AG08396 (cell line): ENCODE measurements at places on chromosomes 12 and 14.

DNA sequence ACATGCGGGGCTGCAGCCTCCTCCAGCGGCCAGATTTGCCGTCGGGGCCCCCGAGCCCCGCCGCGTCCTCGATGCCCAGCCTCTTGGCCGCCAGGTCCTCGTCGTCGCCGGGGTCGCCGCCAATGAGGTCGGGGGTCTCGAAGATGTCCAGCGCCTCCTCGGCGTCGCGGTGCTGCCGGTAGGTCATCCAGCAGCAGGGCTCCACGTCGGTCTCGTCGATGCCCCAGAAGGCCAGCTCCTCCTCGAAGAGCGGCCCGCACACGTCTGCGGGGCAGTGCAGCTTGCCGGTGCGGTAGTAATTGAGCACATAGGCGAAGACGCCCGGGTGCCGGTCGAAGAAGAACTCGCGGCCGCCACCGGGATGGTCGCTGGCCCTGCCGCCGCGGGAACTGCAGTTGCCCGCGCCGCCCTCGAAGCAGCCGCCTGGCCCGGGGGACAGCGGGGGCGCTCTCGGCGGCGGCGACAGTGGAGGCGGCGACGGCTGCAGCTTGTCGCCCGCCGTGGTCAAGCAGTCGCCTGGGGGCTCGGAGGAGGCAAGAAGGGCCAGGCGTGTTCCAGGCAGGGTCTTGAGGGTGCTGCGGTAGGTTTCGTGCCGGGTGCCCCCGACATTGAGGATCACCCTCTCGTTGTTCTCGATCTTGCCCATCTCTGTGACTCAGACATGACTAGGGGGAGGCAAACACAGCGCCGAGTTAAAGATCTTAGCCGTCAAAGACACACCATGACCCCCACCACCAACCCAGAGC, 2.1 kb downstream of the KCNC2 start:
- DNase-seq = no peak

DNA sequence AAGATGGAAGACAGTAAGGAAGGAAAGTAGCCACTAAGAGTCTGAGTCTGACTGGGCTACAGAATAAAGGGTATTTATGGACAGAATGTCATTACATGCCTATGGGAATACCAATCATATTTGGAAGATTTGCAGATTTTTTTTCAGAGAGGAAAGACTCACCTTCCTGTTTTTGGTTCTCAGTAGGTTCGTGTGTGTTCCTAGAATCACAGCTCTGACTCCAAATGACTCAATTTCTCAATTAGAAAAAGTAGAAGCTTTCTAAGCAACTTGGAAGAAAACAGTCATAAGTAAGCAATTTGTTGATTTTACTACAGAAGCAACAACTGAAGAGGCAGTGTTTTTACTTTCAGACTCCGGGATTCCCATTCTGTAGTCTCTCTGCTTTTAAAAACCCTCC, 15.4 kb upstream of the PAPLN start:
- DNase-seq = peak; percentile 27

- DNase-seq = peak; percentile 47
Measured at GRCh38 chr12:88036353-88036965, 7.3 kb upstream of the C12orf50 start.

DNA sequence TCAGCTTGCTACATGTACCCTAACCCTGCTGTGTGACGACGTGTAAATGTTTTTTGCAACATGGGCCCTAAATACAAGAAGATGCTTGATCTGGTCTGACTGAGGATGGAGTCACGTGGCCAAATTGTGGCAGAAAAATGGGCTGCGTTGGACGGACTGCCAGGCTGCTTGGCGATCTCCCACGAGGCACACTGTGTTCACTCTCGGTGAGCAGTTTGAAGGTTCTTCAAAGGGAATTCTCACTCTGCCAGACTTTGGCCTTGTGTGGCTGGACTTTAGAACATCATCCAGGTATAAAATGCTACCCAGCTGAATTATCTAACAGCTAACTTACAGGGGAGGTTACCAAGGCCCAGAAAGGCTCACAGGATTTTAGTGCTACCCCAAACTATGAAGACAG, 85.1 kb downstream of the KDM2B start:
- no peak for DNase-seq

DNA sequence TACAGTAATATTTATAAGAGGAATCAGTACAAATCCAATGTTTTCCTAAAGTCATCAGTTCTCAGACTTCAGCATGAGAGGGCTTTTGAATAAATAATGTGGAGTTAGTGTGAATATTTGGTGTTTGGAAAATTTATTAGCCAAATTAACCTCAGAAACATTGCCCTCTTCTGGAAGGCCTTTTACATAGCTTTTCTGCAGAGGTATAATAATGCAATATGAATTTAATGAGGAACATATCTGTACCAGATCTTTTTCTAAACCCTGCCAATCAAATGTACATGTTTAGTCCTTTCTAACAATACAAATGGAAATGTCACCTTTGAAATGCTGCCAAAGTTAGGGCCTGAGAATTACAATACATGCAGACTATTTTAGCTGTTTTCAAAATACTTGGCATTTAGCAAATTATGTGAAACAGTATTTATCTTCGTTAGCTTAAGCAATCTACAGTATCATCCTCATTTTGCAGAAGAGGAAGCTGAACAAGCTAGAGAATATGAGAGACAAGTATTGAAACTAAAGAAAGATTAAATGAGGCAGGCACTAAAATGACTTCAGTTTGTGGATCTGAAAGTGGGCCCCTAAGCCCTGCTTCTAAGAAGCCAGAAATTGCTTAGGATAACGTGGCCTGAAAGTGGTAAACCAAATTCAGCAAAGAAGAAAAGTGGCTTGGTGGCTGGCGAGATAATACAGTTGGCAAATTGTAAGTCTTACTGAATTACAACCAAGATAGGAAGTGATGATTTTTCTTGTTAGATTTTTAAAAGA, 60.4 kb upstream of the MANSC4 start:
- no peak for DNase-seq

GRCh38 chr14:76146976-76147375, 4.7 kb upstream of the GPATCH2L start:
- DNase-seq = no peak

DNA sequence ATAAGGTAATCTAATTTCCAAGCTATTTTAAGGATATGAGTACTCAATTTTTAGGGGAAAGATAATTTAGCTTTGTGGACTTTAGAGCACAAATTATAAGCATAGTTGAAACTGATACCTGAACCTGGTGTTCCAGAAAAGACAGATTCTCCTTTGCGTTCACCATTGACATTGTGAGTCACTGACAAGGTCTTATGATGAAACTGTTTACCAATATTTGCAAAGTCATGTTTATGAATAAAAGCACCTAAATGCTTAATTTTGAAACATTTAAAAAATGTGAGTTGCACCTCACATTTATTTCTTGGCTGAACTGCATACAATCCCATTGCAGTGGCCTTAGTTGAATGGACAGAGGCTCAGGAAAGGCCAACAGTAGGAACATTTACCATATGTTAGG, 3.9 kb downstream of the BCAT1 start:
- DNase-seq = no peak

DNA sequence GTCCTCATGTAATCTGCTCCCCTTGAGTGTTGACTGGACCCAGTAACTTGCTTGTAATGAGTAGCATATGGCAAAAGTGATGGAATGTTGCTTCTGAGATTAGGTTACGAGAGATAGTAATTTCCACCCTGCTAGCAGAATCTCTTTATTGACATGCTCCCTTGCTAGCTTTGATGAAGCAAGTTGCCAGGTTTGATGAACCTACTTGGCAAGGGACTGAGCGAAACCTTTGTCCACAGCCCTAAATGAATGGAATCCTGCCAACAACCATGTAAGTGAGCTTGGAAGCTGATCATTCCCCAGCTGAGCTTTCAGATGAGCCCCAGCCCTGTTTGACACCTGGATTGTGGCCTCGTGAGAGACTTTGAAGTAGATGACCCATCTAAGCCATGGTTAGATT, 120.8 kb upstream of the PLXNC1 start:
- no peak for DNase-seq

GRCh38 chr12:41367726-41368405, 179.7 kb downstream of the PDZRN4 start:
- DNase-seq = no peak

GRCh38 chr14:34982421-34983147, at the start of gene SRP54:
TSS of gene SRP54 (plus strand) at chr14:34982992. CDS start at chr14:34996710, 13,718 bp downstream.
- DNase-seq = peak; percentile 97

DNA sequence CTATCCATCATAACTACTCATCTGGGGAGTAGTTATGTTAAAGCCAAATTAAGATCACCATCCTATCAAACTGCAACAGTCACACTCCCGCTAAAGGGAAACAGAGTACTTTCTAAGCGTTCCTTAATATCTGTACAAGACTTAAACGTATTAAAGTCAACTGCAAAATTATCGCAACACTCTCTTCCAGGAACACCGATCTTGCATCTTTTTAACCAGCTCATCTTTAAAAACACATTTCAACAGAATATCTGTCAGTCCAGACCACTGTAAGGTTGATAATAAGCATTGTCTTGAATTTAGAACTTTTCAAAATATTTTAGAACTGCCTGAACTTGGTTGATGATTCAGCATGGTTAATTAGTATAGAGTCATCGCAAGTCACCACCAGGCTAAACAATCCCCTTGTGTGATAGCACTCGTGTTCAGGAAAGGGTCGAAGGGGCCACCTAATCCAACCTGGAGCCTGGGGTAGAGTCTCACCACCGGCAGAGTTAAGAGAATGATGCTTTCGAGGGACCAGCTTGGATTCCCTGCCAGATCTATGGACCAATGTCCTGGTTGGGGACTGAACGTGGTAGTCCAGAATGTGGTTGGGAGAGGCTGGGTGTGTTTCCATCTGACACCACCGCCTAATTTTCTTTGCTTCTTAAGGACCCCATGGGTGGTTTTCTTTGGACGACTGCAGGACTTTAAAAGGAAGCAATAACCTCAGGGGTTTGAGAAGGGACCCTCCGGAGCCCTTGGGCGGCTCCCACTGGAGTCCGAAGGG, 890 bp downstream of the SPTLC2 start:
- DNase-seq = peak; percentile 43

- peak; percentile 16 for DNase-seq
Measured at GRCh38 chr14:78259831-78260230, 89.7 kb downstream of the NRXN3 start.

- no peak for DNase-seq
Measured at GRCh38 chr12:127494961-127495915, 771.7 kb upstream of the TMEM132C start.

DNA sequence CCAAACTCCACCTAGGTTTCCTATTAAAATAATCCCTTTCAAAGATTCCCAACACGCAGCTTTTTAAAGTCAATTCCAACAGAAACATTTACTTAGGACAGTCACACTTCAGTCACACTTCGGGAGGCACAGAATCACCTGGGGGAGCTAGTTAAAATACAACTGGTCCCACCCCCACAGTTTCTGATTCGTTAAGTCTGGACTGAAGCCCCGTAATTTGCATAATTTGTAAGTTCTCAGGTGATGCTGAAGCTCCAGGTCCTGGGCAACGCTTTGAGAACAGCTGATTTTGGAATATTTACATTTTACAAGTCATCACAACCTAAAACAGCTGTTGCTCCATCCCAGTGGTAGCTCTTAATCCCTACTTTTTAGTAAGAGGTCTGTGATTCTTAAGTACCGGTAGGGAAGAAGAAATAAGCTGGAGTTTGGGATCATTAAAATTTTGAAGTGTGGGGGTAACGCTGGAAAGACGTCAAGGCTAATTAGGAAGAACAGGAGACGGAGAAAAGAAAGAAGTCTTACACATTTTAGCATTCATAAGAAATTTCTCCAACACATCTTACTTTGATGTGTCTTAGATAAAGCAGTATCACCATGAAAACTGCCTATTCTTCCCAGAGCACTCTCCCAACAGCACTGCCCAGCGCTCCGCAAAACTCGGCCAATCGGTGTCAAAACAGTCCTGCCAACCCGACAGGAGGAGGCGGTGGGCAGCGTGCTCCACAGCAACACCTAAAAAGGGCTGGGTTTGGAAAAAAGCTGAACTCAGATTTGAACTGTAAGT, 1.1 kb downstream of the IPO8 start:
- DNase-seq = peak; percentile 54

DNA sequence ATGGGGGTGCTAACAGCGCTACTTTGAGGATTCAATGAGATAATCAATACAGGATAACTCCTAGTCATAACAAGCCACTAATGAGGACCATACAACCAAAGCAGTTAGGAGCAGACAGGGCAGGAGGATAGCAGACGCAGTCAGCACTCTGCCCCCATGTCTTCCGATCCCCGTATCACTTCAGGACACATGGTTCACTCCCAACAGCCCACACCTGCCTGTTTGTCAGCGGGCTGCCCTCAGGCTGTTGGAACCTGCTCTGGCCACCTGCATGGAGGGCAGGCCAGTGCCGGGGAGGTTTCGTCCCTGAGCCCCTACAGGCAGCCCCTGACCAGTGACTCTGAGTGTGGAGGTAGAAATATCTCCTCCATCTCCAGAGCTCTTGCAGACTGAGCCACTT, 37.1 kb upstream of the LTBP2 start:
- no peak for DNase-seq

DNA sequence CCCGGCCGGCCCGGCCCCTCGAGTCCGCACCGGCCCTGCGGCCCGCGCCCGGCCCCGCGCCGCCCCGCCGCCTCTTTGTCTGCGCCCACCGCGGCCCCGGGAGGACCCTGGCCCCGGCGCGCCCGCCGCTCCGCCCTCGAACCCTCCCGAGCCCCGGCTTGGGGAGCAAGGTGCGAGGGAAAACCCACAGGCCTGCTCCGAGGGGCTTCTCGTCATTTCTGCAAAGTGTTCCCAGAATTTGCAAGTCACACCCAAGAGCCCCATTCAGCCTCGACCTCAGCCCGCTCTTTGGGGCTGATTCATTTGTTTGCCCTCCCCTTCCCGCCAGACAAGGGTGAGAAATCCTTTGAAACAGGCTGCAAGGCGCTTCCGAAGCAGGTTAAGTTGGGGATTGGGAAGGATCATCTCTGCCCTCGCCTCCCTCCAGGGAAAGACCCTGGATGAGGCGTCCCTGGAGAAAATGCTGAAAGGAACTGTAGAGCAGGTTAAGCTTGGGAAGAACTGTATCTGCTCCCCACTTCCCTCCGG, 325 bp upstream of the CLIP1 start:
- DNase-seq = peak; percentile 56
